ENCODE measurements at places on chromosomes 1 and 21. TPM values are rescaled to one million over a fixed set of nuclear protein-coding genes. Genes with fewer than 3 reads are reported as not detected.

GRCh38 chr1:36285443-36286101 is 20.6 kb upstream of the SH3D21 start:
- no peak for DNase-seq

GRCh38 chr1:40952744-40953315 is 26.7 kb upstream of the CTPS1 start:
- no peak for DNase-seq

GRCh38 chr1:166119471-166119965 is 47.3 kb downstream of the FAM78B start:
- DNase-seq = no peak

DNA sequence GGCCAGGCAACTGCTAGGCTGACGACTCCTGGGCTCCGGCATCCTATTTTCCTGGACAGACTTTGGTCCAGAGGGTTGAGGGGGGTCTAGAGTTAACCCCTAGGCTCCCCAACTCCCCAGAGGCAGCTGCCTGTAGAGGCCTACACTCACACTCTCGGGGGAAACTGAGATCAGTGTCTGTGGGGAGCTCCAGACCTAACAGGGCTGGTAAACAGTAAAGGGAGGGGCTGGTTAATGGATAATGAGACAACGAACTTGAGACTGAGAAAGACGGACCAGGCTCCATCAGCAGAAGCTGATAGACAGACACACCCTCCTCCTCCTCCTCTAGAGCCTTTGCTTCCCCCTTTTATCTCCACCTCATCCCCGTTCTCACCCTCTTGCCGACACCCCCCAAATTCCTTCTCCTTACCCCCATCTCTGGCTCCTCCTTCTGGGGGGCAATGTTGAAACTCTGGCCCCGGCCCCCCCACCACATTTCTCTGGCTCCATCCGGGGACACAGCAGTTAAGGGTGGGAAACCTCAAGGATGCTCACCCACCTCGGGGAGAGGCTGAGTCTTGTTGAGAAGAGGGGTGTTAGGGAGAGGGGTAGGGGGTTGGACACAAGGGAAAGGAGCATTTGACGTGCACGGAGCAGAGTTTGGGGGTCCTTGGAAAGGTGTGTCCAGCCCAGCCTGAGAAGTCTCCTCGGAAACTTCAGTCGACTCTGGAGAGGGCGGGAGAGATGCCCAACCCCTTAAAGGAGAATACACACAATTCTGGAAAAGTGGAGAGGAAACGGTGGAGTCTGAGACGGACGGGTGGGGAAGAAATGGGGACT is at the start of gene MTMR11:
MTMR11 (minus strand) TSS at position 710 of the 822 bp plus-strand sequence; CDS start at position 478, 232 bp downstream.
- DNase-seq = no peak

GRCh38 chr21:46049890-46050667 is 47.8 kb upstream of the COL6A2 start:
- no peak for DNase-seq

DNA sequence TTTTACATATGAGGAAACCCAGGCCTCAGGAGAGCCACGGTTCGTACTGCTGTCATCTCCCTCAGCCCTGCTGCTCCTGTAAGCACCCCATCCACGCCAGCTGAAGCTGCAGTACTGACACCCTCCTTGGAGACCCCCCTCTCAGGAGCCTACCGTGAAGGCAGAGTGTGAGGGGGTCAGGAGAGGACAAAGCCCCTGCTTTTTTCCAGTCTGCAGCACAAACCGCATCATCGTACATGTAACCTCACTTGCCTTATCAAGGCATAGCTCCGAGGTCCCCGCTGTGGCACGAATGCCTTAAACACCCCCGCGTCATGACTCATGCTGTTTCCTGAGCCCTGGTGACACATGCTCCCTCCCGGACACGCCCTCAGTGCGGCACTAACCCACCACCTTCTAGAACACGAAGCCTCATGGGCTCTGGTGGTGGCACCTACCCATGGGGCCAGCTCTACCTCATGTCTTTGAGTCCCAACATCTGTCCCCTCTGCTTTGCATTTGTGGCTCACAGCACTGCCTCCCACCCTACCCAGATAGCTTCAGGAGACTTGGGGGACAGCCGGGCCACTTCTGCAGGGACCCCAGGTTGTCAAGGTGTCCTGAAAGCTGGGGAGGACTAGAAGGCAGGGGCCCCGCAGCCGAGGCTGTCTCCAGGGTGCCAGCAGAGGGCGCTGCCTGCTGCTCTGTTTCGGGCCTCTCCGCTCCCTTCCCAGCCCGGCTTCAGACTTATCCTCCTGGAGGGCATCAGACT is 4.9 kb downstream of the SH3BGRL3 start:
- DNase-seq = no peak

DNA sequence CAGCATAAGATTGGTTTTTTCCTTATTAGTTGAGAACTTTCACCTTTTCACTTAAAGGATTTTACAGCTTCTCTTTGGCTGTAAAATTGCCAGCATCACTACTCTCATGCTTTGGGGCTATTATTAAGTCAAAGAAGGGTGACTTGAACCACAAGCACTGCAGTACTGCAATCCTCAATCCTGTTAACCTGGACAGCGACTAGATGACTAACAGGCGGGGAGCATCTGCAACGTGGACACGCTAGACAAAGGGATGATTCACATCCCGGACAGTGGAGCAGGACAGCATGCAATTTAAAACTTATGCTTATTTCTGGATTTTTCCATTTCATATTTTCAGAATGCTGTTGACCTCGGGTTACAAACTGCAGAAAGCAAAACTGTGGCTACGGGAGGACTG is 8.1 kb downstream of the ARV1 start:
- no peak for DNase-seq

DNA sequence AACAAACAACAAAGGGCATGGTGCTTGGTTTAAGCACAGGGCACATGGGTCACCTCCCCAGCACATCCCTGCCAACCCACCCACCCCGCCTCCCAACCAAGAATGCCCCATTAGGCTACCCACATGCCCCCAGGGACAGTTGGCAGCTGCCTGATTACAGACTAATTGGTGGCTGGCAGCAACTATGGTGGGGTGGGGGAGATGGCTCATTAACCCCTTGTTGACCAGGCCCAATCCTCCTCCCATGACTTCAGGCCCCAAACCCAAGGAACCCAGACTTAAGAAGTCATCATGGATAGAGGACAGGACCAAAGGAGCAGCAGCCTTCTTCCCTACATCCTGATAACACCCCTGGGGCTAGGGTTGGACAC is 1.3 kb downstream of the RIMS3 start:
- no peak for DNase-seq

GRCh38 chr1:244861683-244862082 is 2.7 kb downstream of the HNRNPU start:
- no peak for DNase-seq

GRCh38 chr1:216765346-216766300 is 42.4 kb upstream of the ESRRG start:
- DNase-seq = no peak

GRCh38 chr1:150529017-150529416 is 13.5 kb downstream of the FALEC start:
- DNase-seq = no peak

TMCC2 gene
- 5.5 TPM for total RNA-seq

CYP4A22 gene
- not detected for total RNA-seq

RGS5 gene
- total RNA-seq = 423 TPM

F3 gene
- total RNA-seq = 4.5 TPM

OR6Y1 gene
- total RNA-seq = not detected

GJA8 gene
- total RNA-seq = not detected

EVA1B gene
- 85.2 TPM for total RNA-seq

YIPF1 gene
- 17.2 TPM for total RNA-seq
